Activated naive CD4-positive, alpha-beta T cell treated with anti-CD3 and anti-CD28 coated beads, Interleukin-2, amount 50 U/mL, for 72 hours (primary cell): ENCODE measurements at places on chromosomes 3 and 15. TPM values are rescaled to one million over a fixed set of nuclear protein-coding genes. Genes with fewer than 3 reads are reported as not detected.

DNA sequence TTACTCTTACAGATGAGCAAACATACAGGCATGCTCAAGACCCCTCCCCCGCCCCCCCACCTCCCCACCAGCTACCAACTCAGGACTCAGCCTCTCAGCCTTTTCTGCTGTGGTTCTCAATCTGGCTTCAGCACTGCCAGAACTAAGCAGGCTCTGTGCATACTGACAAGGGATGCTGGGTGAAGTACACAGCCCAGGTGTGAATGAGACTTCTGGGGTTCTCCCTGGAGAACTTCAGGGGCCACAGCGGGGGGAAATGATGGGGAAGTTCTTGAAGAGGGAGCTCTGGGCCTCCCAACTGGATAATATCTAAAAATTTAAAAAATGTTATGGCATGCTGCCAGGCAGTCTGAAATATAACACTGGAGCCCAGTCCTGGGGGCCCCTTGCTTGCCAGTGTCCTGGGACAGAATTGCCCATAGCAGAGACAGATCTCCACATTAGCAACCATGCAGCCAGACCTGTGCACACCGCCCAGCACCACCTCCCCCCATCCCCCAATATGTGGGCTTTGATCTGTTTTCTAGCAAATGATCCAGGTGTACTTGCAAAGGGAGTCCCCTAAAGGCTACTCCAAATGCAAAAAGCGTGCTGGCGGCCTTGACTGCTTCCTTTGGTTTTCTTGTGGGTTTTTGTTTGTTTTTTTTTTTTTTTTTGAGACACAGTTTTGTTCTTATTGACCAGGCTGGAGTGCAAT lies 41.4 kb downstream of the PGPEP1L start:
- DNase-seq = no peak

The RGMA gene
- total RNA-seq = 0.18 TPM

The CPN2 gene
- not detected for total RNA-seq

GRCh38 chr15:53246404-53246803 lies 456.3 kb upstream of the ONECUT1 start:
- DNase-seq = no peak

DNA sequence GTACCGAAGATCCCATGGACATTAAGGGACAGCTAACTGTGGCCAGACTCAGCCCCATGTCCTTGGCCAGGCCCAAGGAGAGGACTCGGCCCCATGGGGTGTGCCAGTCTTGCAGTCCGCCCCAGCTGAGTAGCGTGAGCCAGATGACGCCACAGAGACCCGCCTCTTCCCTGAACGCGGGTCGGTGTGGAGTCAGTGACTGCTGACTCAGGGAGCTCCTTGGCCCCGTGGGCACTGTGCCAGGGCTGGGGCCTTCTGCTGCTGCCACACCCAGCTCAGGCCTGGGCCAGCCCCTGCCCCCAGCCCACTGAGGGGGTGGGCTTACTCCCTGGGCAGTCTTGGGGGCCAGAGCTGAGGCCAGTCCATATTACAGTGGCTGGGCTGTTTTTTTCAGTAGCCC lies 52.8 kb downstream of the PLXNA1 start:
- DNase-seq = no peak

The CYP8B1 gene
- total RNA-seq = not detected

DNA sequence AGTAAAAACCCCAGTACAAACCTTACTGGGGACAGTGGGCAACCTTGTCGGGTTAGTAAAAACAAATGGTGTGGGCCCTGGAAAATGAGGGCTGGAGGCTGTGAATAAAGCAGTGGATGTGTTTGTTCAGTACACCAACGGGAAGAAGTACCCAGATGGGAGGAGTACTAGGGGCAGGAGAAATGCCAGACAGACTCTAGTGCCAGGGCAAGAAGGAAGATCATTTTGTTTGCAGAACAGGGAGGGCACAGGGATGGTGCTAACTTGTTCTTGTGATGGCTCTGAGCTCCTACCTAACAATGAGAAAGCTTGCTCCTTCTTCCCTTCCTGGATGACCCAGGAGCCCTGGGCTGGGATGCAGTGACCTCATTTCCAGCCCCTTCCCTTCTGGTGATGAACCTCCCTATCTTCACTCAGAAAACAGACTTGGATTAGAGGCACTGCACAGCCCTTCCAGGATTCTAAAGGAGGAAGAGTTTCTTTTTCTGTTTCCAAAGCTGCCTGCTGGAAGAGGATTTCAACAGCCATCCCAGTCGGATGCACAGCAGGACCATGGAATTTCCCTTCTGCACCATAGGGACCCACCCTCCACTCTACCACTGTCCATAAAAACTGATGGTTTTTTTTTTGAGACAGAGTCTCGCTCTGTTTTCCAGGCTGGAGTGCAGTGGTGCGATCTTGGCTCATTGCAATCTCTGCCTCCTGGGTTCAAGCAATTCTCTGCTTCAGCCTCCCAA lies 6.1 kb downstream of the RASSF1 start:
- no peak for DNase-seq

- DNase-seq = peak; percentile 4
Measured at GRCh38 chr3:61562721-61563312, 1.4 kb downstream of the PTPRG start.

DNA sequence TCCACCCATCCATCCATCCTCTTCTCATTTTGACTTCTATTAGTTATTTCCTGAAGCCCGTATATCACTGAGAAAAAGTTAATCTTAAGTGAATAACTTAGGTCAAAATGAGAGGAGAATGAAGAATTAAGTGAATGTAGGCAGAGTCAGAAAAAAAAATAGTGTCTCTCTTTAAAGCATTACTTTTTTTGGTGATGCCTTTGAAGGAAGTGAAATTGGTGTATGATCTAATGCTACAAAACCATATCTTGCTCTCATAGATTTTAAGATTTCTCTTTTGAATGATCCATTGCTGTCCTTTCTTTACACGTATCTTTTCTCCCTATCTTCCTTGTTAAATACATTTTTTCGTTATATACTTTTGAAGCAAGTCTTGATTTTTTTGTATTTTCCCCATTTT lies 23.4 kb downstream of the FNDC3B start:
- no peak for DNase-seq

The MOBP gene
- total RNA-seq = not detected

DNA sequence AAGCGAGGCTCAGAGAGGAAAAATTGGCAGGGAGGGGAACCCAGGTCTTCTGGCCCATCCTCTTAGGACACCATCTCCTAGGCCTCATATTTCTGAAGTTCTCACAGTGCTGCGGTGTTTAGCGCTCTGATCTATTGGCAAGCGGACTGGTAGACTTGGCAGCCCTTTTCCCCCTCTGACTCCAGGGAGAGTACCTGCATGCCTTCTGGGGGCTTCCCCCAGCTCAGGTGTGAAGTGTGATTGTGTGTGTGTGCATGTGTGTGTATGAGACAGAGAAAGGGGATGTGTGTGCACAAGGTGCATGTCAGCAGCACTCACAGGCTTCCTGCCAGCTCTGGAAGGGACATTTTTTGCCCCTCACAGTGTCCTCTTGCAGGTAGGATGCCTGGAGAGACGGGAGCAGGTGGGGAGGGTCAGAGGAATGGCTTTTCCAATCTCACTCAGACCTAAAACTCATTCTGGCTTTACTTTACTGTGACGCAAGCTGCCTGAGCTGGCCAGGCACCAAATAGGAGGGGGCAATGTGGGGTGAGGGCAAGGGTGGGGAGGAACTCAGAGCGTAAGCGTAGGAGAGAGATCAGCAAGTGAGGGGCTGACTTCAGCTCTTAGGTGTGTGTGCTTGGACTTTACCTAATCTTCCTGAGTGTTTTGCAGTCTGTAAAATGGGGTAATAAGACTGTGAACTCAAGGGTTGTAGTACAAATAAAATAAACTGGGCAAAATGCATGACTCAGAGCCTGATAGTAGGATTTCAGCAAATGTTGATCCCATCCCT lies 4.0 kb upstream of the IL17RE start:
- no peak for DNase-seq

The KBTBD13 gene
- total RNA-seq = not detected

The TF gene
- 0.93 TPM for total RNA-seq

The FOXL2NB gene
- not detected for total RNA-seq

DNA sequence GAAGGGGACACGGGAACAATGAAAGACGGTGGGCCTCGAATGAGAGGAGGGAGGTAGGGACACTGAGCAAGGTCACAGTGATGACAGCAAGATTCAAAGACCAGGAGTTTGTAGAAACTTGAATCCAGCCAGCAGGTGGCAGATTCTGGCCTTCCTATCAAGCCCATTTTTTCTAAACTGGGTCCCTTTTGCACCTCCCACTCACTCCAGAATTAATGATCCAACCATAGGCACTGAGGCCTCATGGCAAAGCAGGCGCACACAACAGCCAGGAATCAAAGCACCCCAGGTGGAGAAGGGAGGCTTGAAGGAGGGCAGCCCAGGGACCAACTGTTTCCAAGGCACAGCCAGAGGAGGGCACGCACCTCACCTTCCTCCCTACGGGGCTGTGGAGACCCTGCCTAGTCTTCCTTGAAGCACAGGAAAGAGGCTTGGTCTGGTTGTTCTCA lies 90.2 kb downstream of the ANP32A start:
- no peak for DNase-seq

DNA sequence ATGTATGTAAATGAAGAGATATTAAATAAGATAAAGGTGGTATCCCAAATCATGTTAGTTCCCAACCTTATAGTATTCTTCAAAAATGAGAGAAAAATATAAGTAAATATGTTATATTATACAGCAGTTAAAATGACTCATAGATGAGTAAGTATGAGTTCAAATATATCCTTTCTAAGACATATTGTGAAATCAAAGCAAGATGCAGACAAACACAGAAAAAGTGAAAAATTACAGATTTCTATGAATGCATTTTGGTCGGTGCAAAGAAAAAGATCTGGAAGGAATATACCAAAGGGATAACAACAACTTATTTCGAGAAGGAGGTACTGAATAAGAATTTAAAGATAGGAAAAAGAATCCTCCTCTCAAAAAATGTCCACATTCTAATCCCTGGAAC lies 181.2 kb upstream of the TTC14 start:
- no peak for DNase-seq

The DOCK3 gene
- 4.8 TPM for total RNA-seq

The PLS1 gene
- 8.1 TPM for total RNA-seq

DNA sequence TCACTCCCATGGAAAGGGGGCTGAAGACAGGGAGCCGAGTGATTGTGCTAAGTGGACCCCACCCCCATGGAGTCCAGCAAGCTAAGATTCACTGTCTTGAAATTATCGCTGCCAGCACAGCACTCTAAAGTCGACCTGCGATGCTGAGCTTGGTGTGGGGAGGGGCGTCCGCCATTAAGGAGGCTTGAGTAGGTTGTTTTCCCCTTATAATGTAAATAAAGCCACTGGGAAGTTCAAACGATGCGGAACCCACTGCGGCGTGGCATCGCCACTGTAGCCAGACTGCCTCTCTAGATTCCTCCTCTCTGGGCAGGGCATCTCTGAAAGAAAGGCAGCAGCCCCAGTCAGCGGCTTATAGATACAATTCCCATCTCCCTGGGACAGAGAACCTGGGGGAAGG lies 10.9 kb upstream of the SRGAP3 start:
- no peak for DNase-seq

- no peak for DNase-seq
Measured at GRCh38 chr3:124168271-124168670, 176.3 kb upstream of the ROPN1 start.

DNA sequence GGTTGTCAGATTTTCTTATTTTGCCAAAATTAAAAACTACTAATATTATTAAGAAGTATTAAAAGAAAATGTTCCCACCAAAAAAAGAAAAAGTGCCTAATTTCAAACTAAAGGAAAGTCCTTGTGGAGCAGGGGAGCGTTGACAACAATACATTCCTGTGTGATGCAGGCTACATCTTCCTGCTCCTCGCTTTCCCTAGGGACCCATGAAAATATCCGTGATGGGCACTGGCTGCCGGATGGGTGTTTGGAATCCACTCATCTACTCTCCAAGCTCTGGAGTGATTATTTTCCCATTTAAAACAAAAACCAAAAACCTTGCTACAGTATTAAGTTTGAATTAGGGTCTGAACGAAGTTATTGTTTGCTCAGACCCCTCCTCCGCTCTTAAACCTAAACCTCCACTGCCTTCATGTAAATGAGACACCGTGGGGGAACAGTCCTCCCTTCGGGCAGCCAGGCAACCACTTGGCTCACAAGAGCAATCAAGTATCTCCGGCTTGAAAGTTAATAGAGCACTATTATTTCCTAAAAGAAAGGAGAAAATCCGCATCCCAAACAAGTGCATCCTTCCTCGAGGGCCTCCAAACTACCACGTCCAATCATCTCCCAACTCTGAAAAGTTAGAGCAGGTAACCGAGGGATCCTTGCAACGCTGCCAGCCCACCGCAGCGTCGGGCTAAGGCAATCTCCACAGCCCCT lies 1.5 kb downstream of the ITGB5 start:
- no peak for DNase-seq

DNA sequence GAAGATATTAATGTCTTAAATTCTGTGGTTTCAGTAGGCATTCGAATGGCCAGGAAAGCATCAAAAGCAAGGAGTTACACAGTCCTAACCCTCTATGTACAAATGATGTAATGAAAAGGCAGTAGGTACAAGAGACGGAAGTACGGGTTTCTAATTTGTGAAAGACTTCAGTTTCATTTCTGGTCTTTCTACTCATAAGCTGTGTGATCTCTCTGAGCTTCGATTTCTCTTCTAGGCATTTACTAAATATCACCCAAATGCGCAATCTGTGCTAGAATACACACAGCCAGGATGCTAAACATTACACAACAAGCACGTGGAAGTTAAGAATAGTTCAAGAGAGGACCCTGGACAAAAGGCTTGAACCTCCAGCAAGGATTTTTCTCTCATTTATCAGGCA lies 17.9 kb upstream of the STIMATE start:
- DNase-seq = no peak

DNA sequence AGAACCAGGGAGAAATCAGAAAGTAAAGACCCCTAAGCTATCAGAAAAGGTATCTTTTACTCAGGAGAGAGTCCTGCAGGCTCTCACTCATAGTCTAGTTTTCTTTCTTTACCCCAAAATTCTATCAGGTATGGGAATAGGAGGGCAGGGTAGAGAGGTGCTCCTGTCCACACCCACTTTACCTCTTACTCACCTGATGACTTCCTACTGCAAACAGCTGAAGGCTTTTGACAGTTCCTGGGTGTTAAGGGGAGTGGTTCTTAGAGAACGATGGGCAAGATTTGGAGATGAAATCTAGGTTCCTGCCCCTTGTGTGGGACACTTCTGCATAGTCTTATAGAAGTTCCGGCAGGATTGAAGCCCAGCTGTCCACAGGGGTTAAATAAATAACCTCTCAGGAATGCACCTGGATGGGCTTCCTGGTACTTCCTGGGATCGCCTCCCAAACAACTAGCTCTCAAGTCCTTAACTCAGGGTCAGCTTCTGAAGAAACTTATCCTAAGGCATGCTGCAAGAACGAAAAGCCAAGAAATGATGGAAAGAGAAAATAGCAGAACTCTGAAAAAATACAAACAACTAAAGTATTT lies 10.8 kb upstream of the TNFAIP8L3 start:
- no peak for DNase-seq
